ENCODE measurements at places on chromosomes 6 and 20.

GRCh38 chr6:141167945-141168344, 964.8 kb upstream of the GJE1 start:
- DNase-seq = no peak

GRCh38 chr20:53631909-53632662, 38.4 kb upstream of the ZNF217 start:
- DNase-seq = no peak

- DNase-seq = no peak
Measured at GRCh38 chr20:58188527-58188926, 39.9 kb downstream of the ANKRD60 start.

DNA sequence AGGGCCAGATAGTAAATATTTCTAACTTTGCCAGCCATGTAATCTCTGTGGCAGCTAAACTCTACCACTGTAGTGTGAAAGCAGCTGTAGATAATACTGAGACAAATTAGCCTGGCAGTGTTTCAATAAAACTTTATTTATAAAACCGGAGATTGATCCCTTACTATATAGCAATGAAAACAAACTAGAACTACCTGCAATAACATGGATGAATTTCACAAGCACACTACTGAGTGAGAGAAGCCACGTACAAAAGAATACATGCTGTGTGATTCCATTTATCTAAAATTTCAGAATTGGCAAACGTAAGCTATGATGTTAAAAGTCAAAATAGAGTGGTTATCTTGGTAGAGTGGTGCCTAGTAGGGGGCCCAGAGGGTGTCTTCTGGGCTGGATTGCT, 198.7 kb upstream of the SGK1 start:
- DNase-seq = no peak

DNA sequence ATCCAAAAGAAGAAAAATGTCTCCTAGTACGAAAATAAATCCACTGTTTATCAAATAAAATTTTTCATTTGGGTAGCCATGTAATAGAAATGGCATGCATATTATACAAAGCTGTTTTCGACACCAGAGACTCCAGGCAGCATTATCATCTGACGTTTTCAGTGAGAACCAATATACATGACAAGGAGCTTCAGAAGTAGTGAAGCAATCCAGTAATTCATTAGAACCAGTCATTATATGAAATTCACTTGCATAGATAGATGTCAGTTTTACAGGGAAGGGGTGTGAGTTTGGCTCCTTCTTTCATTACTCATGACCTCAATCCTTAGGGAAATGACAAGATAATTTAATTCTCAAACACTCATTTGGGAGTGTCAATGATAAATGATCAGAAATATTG, 14.7 kb downstream of the HTR1B start:
- no peak for DNase-seq

DNA sequence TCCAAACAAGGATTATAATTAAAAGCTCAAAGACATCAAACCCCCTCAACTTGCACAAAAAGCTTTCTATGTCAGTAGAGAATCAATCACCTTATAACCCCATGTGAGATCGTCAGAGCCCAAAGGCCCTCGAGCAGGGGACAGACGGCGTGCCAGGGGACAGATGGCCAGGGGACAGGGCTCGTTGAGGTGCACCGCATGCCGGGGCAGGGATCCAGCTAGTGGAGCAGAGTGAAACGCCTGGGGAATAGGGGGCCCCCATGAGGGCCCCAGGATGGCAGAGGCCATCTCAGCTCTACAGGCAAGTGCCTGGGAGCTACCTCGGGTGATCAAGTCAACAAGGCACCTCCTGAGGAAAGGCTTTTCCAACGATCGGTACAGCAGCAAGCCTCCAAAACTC, 28.6 kb downstream of the DIDO1 start:
- DNase-seq = no peak

DNA sequence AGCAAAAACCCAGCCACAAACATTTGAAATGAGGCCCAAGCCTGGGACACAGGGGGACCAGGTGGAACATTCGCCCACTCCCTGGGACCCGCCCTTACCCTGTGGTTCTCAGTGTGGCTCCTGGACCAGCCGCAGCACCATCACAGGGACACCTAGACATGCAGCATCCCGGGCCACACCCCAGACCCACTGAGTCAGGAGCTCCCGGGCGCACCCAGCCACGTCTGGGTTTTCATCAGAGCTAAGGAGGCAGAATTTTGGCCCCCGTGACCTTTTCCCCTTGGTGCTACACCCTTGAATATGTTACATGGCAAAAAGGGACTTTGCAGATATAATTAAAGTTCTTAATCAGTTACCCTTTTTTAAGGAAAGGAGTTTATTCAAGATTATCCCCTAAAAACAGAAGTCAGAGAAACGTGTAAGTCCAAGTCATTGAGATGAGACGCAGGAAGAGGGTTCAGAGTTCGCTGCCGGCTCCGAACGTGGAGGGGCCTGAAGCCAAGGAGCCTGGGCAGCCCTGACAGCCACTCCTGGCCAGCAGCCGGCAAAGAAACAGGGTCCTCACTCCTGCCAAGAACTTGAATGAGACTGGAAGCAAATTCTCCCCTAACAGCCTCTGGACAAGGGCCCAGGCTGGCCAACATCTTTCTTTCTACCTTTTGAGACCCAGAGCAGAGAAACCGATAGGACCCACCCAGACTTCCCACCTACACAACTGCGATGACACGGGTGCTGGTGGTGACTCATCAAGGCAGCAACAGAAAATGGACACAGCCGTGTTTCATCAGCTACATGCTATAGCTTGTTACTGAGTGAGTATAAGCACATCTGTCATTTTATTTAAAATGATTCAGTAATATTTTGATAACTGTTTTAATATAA, 25.3 kb downstream of the BFSP1 start:
- DNase-seq = no peak

DNA sequence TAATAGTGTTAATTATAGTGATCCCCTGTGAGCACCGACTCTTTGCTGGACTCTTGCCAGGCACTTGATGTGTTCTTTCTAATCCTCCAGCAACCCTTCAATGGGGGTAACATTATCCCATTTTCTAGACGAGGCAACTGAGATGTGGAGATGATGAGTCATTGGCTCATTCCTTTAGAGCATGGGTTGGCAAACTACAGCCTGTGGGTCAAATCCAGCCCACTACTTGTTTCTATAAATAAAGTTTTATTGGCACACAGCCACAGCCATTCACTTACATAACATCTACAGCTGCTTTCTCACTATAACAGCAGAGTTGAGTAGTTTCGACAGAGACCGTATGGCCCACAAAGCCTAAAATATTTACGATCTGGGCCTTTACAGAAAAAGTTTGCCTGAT, 249.5 kb upstream of the KCNG1 start:
- DNase-seq = no peak

GRCh38 chr6:101992286-101992685, 598.8 kb downstream of the GRIK2 start:
- peak; percentile 22 for DNase-seq

DNA sequence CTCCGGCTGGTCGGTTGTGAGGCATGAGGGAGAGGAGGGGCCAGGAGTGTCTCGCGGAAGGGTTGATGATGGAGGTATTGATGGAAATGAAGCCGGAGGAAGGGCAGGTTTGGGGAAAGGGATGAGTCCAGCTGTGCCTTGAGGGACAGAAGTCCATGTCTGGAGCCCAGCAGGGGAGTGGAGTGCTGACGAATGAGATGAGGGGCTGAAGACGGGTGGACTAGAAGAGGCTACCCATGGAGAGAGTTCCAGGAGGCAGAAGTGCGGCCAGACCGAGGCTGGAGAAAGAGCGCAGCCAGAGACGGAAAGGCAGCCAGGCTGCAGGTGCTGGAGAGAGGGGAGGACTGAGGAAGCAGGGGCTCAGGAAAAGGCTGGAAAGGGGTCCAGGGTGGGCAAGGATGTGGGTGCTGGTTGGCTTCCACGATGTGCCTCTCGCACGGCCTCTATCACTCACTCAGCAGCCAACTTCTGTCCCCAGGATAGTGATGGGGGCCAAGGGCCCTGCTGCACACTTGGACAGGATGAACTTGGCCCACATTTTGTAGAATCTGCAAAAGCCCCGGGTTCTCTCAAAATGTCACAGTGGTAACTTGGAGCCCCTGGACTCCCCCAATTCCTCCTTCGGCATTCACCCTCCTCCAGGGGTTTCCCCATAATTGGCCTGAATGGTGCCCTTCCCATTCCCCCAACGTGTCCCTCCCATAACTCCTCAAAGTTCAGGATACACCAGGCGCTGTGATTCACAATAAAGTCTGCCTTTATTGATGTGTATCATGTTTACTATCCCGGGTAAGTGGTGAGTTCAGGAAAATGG, 627 bp upstream of the EIF6 start:
- no peak for DNase-seq

DNA sequence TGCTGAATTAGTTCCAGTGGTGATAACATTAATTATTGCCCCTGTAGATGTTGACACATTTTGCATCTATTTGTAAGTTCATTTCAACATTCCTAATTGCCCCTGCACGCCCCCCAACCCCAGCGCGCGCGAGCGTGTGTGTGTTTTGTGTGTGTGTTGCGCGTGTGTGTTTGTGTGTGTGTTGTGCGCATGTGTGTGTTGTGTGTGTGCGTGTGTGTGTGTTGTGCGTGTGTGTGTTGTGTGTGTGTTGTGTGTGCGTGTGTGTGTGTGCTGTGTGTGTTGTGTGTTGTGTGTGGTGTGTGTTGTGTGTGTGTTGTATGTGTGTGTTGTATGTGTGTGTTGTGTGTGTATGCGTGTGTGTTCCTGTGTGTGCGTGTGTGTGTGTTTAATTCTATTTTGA, 245.7 kb upstream of the GMDS start:
- DNase-seq = no peak

GRCh38 chr6:161918628-161919205, 644.9 kb upstream of the AGPAT4 start:
- no peak for DNase-seq

GRCh38 chr6:46246081-46246480, 75.3 kb upstream of the ENPP5 start:
- no peak for DNase-seq

GRCh38 chr6:47016909-47017308, 25.2 kb downstream of the ADGRF1 start:
- DNase-seq = no peak

DNA sequence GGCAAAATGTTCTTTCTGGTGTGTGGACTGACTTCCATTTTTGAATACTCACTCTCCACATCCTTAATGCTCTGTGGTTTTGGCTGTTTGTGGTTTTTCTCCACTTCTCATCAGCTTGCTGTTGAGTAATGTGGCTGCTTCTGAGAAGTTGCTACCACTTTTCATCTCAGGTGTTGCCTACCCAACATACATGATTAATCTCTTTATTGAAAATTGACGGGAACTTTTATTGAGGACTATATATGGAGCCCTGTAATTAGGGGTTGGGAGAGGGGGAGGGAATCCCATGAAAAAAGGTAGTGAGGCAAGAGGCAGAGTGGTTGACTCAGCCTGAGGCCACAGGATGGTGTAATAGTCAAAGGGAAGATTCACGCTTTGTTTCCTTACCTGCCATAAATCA, 17.6 kb downstream of the IL22RA2 start:
- DNase-seq = no peak

DNA sequence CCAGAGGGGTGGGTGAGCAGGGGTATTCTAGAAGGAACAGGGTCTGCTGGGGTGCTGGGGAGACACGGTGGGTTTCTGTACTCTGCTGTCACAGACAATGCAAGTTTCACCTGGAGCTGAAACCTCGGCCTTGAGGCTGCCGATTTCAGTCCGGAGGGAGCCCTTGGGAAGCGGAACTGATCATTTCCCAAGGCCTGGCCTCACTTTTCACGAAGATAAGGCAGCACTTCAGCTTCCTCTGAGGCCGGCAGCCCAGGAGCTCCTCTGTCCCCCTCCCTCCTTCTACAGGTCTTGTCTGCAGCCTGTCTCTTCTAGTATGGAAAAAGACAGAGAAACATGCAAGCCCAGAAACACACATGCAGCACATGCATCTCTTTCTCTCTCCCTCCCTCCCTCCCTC, 242.1 kb downstream of the CDC5L start:
- DNase-seq = no peak

- no peak for DNase-seq
Measured at GRCh38 chr6:53628354-53629119, 37.0 kb downstream of the KLHL31 start.

- no peak for DNase-seq
Measured at GRCh38 chr20:44615169-44615791, 32.9 kb downstream of the PKIG start.

DNA sequence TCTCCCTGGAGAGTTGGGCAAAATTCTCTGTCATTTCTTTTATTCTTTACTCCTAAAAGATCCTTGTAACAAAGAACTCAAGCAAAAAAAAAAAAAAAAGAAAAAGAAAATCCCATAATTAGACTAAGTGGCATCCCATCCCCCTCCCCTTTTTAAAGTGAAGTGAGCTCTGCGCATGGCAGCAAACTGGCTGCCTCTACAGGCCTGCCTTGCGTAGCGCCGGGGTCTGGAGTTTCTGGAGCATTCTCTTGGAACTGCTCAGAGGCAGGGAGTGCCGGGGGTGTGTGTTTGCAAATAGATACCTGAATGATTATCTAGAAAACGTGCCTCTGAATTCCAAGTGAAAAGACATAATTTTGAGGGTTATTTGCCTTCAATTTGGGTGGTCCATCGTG, 48.1 kb downstream of the FOXC1 start:
- no peak for DNase-seq

DNA sequence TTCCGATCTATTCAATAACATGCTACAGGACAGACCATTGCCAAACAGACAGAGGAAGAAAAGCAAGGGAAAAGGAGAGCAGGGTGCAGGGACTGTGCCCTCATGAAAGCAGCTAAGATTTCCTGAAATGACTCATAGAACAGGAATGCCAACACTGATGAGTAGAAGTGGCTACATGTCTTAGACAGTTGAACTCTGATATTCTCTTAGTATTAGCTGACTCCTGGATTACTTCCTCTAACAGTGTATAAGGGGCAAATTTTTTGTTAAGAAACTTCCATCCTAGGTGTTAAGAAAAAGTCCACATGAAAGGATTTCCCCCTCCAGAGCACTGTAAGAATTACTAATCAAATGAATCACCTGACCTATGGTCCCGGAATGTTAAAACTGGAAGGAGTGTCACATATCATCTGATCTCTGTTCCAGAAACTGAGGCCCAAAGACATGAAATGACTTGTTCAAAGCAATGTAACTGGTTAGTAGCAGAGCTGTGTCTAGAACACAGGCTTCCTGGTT, 224.9 kb downstream of the IBTK start:
- no peak for DNase-seq

- no peak for DNase-seq
Measured at GRCh38 chr6:169169941-169170582, 83.6 kb downstream of the THBS2 start.

DNA sequence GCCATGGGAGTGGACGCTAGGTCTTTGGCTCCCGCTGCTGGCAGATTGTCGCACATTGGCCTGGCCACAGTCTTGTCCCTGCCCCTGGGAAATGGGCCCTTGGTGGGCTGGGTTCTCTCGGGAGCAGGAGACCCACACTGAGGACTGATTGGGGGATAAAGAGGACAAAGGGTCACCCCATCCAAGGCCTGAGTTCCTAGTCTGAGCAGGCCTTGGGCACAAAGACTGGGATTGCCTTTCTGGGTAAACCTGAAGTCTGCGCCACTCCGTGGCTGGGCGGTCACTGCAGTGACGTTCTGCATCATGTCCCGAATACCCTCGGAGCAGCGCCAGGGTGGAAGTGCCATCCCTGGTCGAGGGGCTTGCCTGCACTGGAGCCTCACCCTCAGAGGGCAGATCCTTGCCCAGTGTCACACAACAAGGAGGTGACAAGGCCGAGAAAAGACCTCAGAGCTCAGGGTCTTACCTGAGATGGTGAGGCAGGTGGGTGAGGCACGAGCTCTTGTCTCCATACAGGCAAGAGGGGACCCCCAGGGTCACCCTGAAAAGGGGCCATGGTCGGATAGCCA, 36.1 kb upstream of the ZBP1 start:
- DNase-seq = no peak
